ENCODE measurements at places on chromosomes 1 and 21. TPM values are rescaled to one million over a fixed set of nuclear protein-coding genes. Genes with fewer than 3 reads are reported as not detected.

DNA sequence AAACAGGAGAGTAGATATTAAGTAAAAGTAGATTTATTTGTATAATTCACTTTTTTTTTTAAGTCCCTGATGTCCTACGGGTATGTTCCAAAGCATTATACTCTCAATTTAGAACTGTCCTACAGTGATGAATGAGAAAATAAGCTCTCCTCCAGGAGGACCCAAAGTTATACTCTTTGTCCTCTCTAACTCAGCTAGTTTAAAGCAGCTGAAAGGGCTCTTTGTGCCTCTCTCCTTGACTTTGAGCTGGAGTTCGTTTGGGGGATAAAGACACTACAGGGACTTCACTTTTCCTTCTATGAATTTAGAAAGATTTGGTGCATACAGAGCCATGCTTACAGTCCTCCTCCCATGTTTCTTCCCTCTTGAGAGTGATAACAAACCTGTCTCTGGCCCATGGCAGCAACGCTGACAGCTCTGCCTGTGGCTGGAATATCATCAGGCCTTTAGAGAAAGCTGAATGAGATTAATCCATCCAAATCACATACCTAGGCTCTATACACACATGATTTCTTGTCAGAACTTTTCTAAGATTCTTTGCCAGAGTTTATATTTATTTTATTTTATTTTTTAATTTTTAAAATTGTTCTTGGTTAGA lies 134.3 kb downstream of the PIK3R3 start:
- H3K36me3 ChIP-seq, result no peaks in the 10 kb centered on the region
- DNase-seq, result no peak
- no peak overlapping the region for H3K4me3 ChIP-seq
- H3K4me1 ChIP-seq, result no peaks in the 10 kb centered on the region

GRCh38 chr1:109369167-109369746 lies 28.5 kb downstream of the SORT1 start:
- no peaks in the 10 kb centered on the region for H3K4me1 ChIP-seq
- no peak overlapping the region for H3K27ac ChIP-seq
- no peak overlapping the region for H3K4me3 ChIP-seq
- no peak for DNase-seq

DNA sequence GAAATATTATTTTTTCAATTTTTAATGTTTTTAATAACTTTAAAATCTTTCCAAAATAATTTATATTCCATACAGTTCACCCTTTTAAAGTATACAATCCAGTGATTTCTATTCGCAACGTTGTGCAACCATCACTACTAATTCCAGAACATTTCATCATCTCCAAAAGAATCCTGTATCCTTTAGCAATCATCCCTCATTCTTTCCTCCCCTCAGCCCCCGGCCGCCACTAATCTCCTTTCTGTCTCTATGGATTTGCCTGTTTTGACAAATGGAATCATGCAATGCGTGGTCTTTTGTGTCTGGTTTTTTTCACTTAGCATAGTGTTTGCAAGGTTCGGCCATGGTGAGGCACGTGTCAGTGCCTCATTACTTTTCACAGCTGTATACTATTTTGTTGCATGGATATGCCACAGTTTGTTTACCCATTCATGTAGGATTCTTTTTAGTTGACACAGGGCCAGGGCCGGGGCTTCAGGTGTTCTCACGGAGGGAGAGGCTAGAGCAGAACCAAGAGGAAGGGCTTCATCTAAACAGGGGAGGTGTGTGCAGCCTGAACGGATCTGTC lies 40.6 kb upstream of the ZBTB40 start:
- no peaks in the 10 kb centered on the region for H3K36me3 ChIP-seq
- no peak overlapping the region for H3K4me3 ChIP-seq
- no peaks in the 10 kb centered on the region for H3K27me3 ChIP-seq
- no peak overlapping the region for H3K27ac ChIP-seq
- no peak for DNase-seq
- no peaks in the 10 kb centered on the region for H3K4me1 ChIP-seq

BPNT1 gene
- total RNA-seq, result 24.6 TPM

LCE2B gene
- total RNA-seq, result not detected

CCDC185 gene
- total RNA-seq, result not detected

DNA sequence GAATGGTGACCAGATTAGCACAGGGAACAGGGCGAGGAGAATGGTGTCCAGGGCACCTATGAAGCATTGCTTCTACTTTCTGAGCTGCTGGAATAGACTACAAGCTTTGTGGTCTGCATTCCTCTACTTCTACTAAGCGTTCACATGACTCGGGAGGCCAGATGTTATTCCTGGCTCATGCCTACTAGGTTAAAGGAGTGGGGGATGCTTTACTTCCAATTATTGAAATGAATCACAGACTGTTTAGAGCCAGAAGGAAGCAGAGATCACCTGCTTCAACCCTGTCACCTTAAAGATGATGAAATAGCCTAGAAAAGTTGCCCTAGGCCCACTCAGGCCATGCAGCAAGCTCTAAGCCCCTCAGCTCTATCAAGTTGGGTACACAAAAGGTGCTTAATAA lies 633.5 kb downstream of the KIF26B start:
- no peaks in the 10 kb centered on the region for H3K36me3 ChIP-seq
- H3K27me3 ChIP-seq, result no peaks in the 10 kb centered on the region
- H3K4me3 ChIP-seq, result no peak overlapping the region
- no peak overlapping the region for H3K27ac ChIP-seq
- no peak for DNase-seq

- H3K4me3 ChIP-seq, result no peak overlapping the region
- H3K4me1 ChIP-seq, result no peaks in the 10 kb centered on the region
- H3K27me3 ChIP-seq, result no peaks in the 10 kb centered on the region
- DNase-seq, result no peak
Measured at GRCh38 chr1:116956378-116956777, 45.2 kb upstream of the CD101 start.

DNA sequence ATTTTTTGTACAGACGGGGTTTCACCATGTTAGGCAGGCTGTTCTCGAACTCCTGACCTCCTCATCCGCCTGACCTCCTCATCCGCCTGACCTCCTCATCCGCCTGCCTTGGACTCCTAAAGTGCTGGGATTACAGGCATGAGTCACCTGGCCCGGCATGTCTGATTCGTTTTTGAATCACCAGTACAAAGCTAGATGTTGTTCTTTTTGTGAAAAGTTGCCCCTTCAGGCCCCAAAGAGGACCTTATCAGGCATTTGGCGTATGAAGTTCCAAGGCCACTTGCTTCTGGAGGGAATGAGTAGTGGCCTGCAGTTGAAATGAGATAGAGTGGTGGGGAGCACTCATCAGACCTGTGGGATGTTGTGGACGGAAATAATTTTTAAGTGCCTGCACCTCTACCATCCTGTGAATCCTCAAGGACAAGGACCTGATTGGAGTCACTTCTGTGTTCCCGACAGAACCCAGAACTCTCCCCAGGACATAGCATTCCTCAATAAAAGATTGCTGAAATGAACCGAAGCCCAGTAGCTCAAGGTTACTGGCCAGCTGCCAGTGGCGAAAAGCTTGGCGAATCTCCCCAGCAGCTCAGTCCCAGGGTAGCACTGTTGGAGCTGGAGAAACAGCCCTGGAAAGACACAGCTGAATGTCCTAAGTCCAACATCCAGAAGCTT lies 50.1 kb downstream of the NDUFS5 start:
- H3K4me3 ChIP-seq, result no peak overlapping the region
- H3K27me3 ChIP-seq, result no peaks in the 10 kb centered on the region
- no peak for DNase-seq
- no peaks in the 10 kb centered on the region for H3K4me1 ChIP-seq
- H3K36me3 ChIP-seq, result no peaks in the 10 kb centered on the region
- H3K27ac ChIP-seq, result no peak overlapping the region

- H3K4me3 ChIP-seq, result no peak overlapping the region
- H3K27ac ChIP-seq, result peak overlapping the region; percentile 98
- no peaks in the 10 kb centered on the region for H3K27me3 ChIP-seq
- H3K36me3 ChIP-seq, result no peaks in the 10 kb centered on the region
- peaks cover 29% of the 10 kb centered on the region for H3K4me1 ChIP-seq
Measured at GRCh38 chr1:30761381-30762151, 4.0 kb upstream of the LAPTM5 start.

LPAR3 gene
- total RNA-seq, result 0.97 TPM

SH2D1B gene
- total RNA-seq, result 3.1 TPM

GRCh38 chr1:79899914-79900313 lies 893.4 kb upstream of the ADGRL4 start:
- DNase-seq, result no peak
- no peak overlapping the region for H3K27ac ChIP-seq
- H3K27me3 ChIP-seq, result no peaks in the 10 kb centered on the region
- no peaks in the 10 kb centered on the region for H3K4me1 ChIP-seq

- peaks cover 9% of the 10 kb centered on the region for H3K36me3 ChIP-seq
- no peak overlapping the region for H3K27ac ChIP-seq
- H3K27me3 ChIP-seq, result no peaks in the 10 kb centered on the region
- peaks cover 8% of the 10 kb centered on the region for H3K4me1 ChIP-seq
- H3K4me3 ChIP-seq, result peak overlapping the region; percentile 86
- DNase-seq, result no peak
Measured at GRCh38 chr1:89996450-89997110, 1.7 kb downstream of the ZNF326 start.

DNA sequence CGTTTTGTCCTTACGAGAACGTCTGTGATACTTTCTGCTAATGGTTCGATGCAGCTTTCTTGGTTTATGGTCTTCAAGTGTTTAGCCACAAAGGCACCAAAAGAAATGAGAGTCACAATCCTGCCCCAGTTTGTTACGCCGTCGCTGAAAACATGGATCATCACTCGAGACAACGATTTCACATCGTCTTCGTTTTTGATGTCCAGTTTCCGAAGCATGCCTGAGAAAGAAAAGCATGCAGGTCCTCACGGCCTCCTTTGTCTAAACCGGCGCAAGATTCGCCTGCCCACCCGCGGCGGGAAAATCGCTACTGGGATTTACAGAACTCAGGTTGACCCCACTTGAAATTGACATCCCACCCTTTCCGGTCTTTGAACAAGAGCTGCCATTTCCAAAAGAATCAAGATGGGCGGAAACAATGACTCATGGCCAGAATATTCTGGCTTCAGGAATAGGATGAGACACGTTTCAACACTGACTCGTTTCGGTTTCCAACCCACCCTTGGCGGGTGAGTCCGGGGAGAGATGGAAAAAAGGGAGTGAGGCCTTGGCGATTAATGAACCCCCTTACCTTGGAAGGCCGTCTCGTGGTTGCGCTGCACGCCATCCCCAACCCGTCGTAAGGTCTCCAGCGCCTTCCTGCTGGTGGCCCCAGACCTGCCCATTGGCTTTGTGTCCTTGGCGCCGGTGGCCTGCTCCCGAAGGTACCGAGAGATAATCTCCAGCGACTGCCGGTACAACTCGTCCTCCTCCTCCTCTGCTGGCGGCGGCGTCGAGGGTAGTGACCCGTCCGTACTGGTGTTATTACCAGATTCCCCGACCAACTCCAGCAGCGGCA lies 919 bp downstream of the MCL1 start:
- peaks cover 41% of the 10 kb centered on the region for H3K36me3 ChIP-seq
- H3K4me3 ChIP-seq, result peak overlapping the region; percentile 95
- DNase-seq, result no peak
- peaks cover 18% of the 10 kb centered on the region for H3K4me1 ChIP-seq
- H3K27me3 ChIP-seq, result no peaks in the 10 kb centered on the region

- H3K27ac ChIP-seq, result peak overlapping the region; percentile 96
- no peak for DNase-seq
- no peaks in the 10 kb centered on the region for H3K27me3 ChIP-seq
- peaks cover 13% of the 10 kb centered on the region for H3K36me3 ChIP-seq
- H3K4me3 ChIP-seq, result peak overlapping the region; percentile 35
Measured at GRCh38 chr1:167492481-167492910, 25.8 kb downstream of the CD247 start.

PRAMEF12 gene
- total RNA-seq, result not detected

- H3K27me3 ChIP-seq, result no peaks in the 10 kb centered on the region
- no peak within 1 kb of the TSS for H3K4me3 ChIP-seq
- no peaks in the 10 kb centered on the region for H3K4me1 ChIP-seq
- no peak within 1 kb of the TSS for H3K27ac ChIP-seq
- DNase-seq, result no peak
- H3K36me3 ChIP-seq, result no peaks in the 10 kb centered on the region
Measured at GRCh38 chr1:74673351-74674111, at the start of gene ERICH3. Gene ERICH3, minus strand, starts transcription at chr1:74673792. Its CDS starts 273 bp downstream, at chr1:74673519.

DNA sequence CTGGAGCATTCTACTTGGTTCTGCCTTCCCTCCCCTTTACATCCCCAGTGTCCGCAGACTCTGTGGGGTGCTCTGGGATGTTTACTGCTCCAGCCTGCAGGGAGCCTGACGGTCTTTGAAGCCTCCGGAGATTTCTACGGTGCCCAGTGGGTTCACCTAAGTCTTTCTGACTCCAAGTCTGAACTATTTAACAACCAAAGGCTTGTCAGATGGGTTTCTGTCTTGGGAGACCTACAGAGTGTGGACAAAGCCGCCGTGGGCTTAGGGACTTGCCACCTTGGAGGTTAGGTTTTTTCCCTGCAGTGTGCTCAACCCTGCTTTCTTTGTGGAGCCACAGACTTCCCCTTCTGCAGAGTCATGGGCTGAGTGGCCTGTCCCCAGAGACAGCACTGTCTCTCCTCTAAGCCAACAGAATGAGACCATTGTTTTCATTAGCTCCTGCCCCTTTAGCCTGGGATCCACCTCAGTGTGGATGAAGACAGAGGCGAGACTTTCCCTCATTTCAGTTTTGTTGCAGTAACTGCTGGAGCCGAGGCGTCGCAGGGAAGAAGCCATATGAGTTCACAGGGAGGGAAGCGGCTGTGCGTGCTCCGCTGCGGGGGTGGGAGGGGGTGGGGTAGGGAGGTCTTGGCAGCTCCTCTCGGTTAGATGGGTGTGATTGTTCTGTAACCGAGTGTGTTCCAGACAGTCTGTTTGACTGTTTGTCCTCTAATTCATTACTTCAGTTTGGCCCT lies 120.7 kb downstream of the CNIH3 start:
- H3K36me3 ChIP-seq, result no peaks in the 10 kb centered on the region
- H3K4me1 ChIP-seq, result no peaks in the 10 kb centered on the region
- H3K27me3 ChIP-seq, result no peaks in the 10 kb centered on the region
- H3K27ac ChIP-seq, result no peak overlapping the region

UBE2U gene
- not detected for total RNA-seq

- no peaks in the 10 kb centered on the region for H3K4me1 ChIP-seq
- no peaks in the 10 kb centered on the region for H3K27me3 ChIP-seq
- no peak for DNase-seq
- H3K27ac ChIP-seq, result no peak overlapping the region
Measured at GRCh38 chr1:104387716-104388508, 638.2 kb downstream of the AMY1C start.

DNA sequence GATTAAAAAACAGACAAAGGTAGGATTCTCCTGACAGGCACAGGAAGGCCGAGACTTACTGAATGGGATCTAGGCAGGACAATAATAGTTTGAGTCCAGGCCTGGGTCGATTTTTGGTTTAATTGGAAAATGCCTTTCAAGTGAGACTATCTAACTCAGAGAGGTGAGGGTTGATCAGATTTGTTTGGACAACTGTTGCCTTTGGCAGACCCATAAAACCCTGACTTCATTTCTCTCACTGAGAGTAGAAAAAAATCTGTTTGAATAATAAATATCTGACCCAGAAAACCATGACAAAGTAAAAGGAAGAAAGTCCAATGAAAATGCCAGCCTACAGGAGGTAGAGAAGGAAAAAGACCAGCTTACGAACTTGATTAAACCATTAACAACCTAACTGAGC lies 12.3 kb upstream of the SLC30A10 start:
- DNase-seq, result no peak
- no peak overlapping the region for H3K4me3 ChIP-seq
- no peaks in the 10 kb centered on the region for H3K36me3 ChIP-seq

- H3K36me3 ChIP-seq, result no peaks in the 10 kb centered on the region
- H3K27ac ChIP-seq, result no peak overlapping the region
- no peak overlapping the region for H3K4me3 ChIP-seq
- no peak for DNase-seq
Measured at GRCh38 chr1:212946872-212947271, 3.5 kb upstream of the VASH2 start.

Measured in naive thymus-derived CD4-positive, alpha-beta T cell (primary cell).